ENCODE measurements at places on chromosomes 13 and 19. TPM values are rescaled to one million over a fixed set of nuclear protein-coding genes. Genes with fewer than 3 reads are reported as not detected.

TINCR gene
- 1.6 TPM for total RNA-seq

COMP gene
- total RNA-seq, result not detected

LIM2 gene
- 5.9 TPM for total RNA-seq

OSCAR gene
- total RNA-seq, result 5.4 TPM

DMKN gene
- total RNA-seq, result 11.3 TPM

ZNF573 gene
- 15.5 TPM for total RNA-seq

MEDAG gene
- not detected for total RNA-seq

CABP5 gene
- not detected for total RNA-seq

ANO8 gene
- 24.7 TPM for total RNA-seq

GRCh38 chr13:53068585-53069520, 40.2 kb downstream of the OLFM4 start:
- no peak for DNase-seq

DNA sequence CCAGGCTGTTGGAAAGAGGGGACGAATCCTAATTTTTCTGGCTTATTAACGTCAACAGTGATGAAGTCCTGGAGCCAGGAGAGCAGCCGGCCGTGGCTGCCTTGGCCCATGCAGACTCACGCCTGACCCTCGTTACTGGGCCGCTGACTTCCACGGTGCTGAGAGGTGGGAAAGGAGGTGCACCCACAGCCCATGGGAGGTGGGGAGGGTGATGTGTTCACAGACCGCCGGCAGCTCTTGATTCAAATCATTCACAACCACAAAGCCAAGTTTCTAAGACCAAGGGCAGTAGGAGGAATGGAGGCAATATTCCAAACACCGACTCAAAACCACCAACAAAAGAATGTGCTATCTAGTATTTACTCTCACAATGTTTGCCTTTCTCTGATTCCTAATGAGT, 24.3 kb downstream of the COL4A2 start:
- no peak for DNase-seq

DNA sequence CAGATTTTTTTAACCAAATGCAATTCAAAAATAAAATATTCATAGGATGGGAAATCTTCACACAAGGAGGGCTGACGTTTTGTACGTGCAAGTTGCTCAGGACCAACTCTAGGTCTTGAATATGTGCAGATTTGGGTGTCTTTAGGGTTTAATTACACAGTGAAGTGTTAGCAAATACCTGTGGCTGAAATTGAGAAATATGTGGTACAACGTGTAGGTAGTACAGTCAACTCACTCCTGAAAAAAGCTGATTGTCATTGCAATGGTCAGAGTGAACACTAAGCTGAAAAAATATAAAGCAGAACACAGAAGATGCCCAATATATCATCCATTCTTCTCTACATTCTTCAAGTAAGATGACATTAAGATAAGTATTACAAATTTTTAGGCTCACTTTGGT, 314.3 kb downstream of the SLITRK1 start:
- no peak for DNase-seq

DNA sequence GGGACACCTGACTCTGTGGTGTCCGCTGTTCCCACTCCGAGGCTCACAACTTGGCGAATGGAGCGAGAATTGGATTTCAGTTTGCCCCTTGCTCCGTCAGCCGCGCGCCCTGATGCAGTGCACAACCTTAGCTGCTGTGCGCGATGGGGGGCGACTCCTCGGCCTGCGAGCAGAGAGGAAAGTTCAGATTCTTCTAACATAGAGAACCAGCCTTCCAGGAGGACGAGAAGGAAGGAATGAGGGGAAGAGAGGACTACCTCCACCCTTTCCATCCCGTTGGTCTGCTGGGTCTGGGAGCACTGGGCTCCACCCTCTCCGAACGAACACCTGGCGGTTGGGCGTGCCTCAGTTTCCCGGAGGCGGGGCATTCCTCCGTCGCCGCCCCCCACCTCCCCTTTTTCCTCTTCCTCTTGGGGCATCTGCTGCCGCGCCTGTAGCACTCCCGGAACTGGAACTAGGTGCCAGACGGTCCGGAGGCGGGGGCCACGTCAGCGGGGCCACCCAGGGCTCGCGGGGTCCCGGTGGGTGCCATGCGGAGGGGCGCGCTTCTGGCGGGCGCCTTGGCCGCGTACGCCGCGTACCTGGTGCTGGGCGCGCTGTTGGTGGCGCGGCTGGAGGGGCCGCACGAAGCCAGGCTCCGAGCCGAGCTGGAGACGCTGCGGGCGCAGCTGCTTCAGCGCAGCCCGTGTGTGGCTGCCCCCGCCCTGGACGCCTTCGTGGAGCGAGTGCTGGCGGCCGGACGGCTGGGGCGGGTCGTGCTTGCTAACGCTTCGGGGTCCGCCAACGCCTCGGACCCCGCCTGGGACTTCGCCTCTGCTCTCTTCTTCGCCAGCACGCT, at the start of gene KCNK6:
KCNK6 (plus strand) TSS at position 425 of the 838 bp plus-strand sequence; CDS start at position 531, 106 bp downstream.
- peak; percentile 62 for DNase-seq

DNA sequence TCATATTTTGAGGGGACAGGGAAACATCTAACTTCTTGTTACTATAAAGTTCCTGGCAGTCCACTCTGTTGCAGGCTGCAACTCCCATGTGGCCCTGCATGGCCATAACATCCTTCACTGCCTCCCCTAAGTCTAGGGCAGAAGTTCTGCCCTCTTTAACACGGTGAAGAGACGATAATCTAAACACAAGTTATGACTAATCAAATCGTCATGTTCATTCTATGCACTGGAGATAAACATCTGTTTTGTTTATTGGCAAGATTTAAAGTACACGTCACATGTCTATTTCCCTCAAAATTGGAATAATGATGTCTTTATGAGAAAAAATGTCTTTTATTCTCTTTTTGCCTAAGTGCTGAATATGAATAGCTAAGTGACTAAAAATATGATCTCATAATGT, 1629.4 kb downstream of the PCDH9 start:
- no peak for DNase-seq

DNA sequence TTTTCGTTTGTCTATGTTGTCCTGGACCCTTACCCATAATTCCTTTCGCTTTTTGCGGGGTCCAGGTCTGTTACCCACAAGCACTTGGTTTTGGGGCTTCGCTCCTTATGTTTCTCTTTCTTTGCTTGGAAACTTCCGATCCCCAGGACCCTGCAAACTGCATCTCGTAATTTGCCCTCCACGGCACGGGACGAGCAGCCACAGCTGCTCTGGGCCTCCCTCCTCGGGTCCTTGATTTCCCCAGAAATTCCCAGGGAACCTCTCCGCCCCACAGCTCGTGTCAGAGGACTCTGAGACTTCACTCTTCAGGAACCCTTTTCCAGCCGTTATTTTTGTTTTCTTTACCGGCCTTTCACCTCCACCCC, 599 bp downstream of the SNRNP70 start:
- DNase-seq, result no peak

DNA sequence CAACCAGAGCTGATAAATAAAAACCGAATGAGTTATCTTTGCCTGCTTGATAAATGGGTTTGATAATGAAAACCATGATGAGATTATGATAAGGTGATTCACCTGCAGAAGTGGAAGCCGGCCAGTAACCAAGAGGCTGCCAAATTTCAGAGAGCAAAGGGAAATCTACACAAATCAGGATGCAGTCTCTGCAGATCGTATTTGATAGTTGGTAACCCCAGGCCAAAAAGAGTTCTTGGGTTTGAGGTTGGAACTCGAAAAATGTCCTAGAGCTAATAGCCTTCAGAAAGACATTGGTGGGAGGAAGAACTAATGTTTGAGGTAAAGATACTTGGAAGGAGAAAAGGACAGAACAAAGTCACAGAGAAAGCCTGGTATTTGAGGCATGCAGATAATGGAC, 9.6 kb upstream of the LATS2 start:
- no peak for DNase-seq

DNA sequence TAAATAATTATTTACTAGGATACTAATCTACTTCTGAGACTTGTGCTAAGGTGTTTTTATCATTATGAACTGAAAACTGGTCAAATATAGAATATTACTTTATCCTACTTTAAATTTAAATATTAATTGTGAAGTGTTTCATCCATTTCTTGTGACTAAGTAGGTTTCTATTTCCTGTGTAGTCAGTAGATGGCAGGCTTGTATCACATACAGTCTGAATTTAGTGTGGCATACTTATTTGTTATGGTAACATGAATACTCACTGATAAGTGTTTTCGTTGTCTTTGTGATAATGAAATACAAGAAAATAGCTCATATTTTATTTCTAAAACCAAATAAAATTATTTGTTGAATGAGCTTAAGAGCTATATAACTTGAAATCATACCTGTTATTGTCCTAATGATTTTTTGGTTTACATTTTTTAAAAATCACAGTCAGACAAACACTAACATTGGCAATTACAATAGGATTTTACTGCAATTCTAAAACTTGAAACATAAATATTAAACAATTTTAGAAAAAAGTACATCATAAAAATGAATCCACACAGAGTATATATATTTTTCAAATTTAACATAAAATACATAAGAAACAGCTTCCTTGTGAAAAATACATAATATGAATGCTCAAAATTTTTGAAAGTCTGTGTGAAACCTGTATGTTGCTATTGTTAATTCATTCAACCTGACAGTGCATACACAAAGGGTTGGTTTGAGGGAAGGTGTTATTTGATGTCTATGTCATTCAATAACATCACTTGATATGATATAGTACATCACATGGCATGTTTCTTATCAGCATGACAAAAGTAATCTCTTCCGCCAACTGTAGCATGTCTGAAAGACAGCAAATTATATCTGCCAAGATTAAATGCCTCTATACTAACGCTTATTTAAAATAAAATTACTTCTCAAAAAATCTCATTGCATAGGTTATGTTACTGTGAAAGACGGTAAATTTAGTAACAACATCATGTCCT, 904.8 kb upstream of the PCDH20 start:
- DNase-seq, result no peak

GRCh38 chr13:24288870-24289269, 20.5 kb upstream of the C1QTNF9 start:
- DNase-seq, result no peak

- no peak for DNase-seq
Observed at GRCh38 chr13:37640499-37640898, 41.9 kb upstream of the POSTN start.

DNA sequence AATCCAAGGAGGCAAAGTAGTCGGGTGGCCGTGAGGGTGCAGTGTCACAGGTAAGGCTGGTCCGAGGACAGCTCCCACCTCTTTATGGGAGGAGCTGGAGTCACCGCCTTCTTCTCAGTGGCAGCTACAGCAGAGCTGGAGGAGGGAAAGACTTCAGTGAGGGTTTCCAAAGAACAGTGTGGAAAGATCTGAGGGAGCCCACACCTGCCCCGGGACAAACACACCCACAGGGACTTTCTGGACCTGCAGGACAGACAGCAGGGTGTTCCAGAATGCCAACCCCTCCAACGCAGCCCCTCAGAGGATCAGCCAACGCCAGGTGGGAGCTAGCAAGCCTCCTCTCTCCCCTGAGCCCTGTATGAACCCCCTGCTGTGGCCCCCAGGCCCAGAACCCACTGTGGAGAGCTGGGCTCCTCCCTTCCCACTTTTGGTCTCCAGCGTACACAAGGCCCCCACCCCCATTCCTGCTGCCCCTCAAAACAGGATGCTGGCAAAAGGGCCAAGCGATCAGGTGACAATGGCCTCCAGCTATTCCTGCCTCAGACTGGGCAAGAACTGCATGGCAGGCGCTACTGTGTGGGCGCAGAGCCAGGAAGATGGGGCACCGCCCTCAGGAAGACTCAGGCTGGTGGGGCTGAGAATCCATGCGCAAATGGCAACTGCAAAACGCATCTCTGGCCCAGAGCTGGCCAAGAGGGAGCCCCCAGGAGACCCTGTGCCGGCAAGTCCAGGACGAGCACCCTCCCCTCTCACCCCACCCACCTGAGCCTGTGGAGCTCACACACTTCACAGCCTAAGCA, 3.5 kb upstream of the CD320 start:
- no peak for DNase-seq

DNA sequence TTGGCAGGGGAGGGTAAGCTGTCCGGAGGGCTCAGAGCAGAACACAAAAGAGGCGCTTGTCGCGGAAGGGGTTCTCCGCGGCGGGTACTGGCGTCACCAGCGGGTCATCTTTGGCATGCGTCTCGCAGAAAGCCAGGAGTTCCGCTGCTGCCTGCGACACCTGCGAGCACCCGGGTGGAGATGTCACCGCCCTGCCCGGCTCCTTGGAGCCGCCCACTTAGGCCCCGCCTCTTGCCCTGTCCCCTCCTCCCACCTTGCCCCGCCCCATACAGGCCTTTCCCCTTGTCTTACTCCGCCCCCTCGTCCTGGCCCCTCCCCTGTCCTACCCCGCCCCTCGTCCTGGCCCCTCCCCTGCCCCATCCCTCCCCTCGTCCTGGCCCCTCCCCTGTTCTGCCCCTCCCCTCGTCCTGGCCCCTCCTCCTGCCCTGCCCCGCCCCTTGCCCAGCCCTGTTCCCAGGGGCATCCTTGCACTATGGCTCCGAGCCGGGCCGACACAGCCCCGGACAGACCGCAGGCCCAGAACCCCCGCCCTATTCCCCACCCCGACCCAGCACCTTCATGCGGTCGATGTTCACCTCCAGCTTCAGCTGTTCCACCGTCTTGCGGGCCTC, 1.9 kb downstream of the GNG8 start:
- DNase-seq, result peak; percentile 97

- peak; percentile 46 for DNase-seq
Observed at GRCh38 chr13:79679334-79679733, 198.4 kb downstream of the NDFIP2 start.

GRCh38 chr13:73547239-73547638, 488.4 kb downstream of the KLF5 start:
- DNase-seq, result no peak

GRCh38 chr13:110492679-110493593, 68.6 kb downstream of the RAB20 start:
- no peak for DNase-seq

DNA sequence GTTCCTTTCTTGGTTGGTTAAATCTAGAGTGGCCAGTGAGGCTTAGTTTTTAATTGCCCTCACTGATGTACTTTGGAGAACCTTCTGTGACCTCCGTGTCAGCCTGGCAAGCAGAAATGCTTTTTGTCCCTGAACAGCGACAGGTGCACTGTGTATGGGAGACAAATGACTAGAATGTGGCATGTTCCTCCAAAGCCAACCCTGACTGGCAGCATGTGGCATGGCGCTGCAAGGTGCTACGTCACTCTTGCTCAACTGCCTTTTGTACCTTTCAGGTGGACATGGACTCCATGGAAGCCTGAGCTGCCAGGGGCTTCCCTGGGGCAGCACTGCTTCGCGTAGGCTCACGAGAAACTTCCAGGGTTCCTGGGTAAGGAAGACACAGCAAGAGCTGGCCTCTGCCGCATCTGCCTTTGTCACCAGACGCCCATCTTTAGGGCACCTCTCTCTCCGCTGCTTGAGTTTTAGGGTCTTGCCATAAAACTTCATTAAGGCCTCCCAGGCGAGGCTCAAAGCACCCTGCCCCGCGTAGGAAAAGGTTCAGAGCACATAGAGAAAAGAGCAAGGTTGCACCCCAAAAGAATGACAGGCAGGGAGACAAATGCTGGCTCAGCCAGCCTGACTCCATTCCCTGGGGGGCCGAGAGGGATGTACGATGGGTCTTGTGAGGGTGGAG, 167.1 kb upstream of the SOX1 start:
- DNase-seq, result no peak

Measured in natural killer cell (primary cell).